Activated CD8-positive, alpha-beta memory T cell treated with anti-CD3 and anti-CD28 coated beads for 4 hours (primary cell): ENCODE measurements at places on chromosomes 11 and 22.

GRCh38 chr11:14783788-14784187 lies 108.2 kb downstream of the CYP2R1 start:
- DNase-seq, result no peak

GRCh38 chr11:110148775-110149744 lies 55.9 kb downstream of the ZC3H12C start:
- DNase-seq, result no peak

DNA sequence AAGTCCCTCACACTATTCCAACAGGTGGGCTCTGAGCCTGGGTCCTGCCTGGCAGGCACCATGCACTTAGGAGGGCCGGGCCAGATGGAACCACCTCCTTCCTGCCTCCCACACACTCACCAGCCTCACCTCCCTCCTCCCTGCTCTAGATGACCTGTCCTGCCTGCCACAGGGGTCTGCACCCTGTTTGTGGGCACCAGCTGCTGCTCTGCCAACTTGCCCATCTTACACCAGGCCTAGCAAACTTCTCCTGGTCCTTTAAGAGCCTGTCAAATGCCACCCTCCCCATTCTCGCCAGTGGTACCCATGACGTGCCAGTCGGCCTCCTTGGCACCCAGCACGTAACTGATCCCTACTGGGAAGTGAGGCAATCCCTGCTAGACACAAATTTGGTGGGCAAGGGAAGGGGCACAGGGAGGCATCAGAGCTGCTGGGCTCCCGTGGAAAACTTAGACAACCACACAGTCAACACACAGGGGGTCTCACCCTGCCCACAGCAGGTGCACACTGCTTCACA lies 3.1 kb downstream of the MOB2 start:
- no peak for DNase-seq

- DNase-seq, result no peak
These were observed 24.9 kb downstream of the LMO2 start for GRCh38 chr11:33866936-33867335.

DNA sequence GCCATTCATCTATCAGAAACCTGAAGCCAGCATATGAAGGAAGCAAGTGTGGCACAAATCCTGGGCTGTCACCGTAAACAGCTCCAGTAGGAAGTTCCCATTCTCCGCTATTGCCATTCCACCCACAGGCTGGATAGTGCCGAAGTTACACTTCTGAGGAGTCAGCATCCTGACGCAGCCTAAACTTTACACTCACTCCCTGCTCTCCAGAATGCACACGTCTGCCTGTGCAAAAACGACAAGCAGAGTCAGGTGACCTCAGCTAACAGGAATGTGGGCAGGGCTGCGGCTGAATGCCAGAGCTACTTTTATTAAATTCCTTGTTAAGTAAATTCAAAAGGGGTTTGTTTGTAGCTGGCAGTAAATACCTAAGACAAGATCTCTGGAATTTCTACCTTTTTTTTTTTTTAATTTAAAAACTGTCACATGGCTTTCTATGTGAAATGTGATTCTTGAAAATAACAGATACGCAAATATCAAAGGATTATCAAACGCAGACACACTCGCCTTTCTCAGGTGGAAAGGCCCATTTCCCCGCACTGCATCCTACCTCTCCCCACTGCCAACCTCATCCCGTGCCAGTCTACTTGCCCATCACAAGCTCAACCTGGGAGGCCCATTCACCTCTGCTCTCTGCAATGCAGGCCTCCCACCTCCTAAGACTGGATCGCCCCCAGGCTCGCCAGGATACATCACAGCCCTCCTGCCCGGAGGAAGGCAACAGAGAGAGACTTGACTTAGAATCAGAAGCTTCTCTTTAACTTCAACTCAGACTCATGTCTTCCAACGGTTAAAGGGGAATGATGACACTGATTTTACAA lies 33.5 kb downstream of the NFRKB start:
- no peak for DNase-seq

- no peak for DNase-seq
These were observed 870.6 kb upstream of the LRRC4C start for GRCh38 chr11:42329929-42330565.

- no peak for DNase-seq
These were observed 1.1 kb upstream of the RASSF10 start for GRCh38 chr11:13008061-13008435.

DNA sequence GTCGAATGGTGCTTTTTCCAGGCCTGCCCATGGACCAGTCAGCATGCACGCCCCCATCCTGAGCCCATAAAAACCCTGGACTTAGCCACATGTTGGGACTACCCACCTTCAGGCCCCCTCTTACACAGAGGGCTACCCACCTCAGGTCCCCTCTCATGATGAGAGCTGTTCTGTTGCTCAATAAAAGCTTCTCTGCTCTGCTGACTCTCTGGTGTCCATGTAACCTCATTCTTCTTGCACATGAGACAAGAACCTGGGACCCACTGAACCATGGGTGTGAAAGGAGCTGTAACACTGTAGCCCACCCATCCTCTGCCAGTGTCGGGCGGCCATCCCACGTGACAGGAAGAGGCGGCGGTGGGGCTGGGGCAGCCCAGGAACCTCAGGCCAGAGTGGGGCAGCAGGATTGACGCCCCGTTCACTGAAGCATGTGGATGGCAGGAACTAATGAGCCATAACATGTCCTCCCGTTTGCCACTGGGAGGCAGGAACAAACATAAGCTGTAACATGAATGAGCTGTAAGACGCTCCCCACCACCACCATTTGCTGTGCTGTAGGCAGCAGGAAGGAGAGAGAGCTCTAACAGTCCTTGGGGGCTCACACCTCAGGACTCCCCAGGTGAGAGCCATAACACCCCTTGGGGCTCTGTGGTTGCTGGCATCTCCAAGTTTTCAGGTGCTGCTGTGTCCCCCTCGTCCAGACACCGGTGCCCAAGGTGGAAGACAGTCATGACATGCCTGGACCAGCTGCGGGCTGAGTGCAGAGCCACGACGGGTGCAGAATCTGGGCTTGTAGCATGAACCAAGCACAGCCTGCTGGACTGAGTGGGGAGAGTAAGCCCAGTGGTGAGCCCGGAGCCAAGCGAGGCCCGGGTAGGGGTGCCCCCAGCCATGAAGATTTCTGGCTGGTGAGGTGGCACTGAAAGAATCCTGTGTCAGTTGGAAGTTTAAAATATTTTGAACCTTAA lies 69.4 kb downstream of the MCHR1 start:
- no peak for DNase-seq
